ENCODE measurements at places on chromosomes 12 and 14. TPM values are rescaled to one million over a fixed set of nuclear protein-coding genes. Genes with fewer than 3 reads are reported as not detected.
A peak's percentile ranks its signal among the peaks of the same experiment; 100 is the strongest.

DNA sequence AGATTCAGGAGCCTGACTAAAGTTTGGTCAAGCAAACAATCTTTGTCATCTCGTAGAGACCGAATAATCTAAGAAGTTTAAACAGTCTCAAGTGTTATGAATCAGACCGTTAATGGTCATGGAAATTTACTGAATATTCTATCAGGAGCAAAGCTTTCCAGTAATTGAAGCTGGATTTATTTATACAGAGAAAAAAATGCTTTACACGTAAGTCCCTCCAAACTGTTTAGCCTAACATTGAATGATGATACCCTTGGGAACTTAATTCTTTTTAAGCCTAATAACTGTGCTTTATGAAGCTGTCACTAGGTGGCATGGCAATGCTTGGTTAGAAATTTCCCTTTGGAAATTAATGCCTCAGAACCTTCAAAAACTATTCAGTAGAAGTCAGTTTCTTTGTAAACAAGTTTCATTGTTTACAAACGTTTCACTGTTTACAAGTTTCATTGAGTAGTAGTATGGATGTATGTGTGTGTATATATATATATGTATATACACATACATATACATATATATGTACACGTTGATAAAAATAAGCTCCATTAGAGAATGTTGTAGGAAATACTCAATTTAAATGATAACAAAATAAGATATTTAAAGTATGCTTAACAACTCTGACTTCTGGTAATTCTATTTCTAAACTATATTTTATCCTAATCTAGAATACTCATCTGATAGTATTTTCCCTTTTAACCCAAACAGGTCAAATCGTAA, 32.1 kb downstream of the DEPDC4 start:
- H3K27ac ChIP-seq: no peak overlapping the region
- no peaks in the 10 kb centered on the region for H3K27me3 ChIP-seq
- no peaks in the 10 kb centered on the region for H3K36me3 ChIP-seq
- H3K4me3 ChIP-seq: no peak overlapping the region

GRCh38 chr12:108596854-108597558, 878 bp downstream of the TMEM119 start:
- H3K27ac ChIP-seq: no peak overlapping the region
- DNase-seq: no peak

Gene PTPRB
- polyA plus RNA-seq: 7.2 TPM

Gene NKX2-1
- polyA plus RNA-seq: not detected

Gene C14orf180
- 0.22 TPM for polyA plus RNA-seq

DNA sequence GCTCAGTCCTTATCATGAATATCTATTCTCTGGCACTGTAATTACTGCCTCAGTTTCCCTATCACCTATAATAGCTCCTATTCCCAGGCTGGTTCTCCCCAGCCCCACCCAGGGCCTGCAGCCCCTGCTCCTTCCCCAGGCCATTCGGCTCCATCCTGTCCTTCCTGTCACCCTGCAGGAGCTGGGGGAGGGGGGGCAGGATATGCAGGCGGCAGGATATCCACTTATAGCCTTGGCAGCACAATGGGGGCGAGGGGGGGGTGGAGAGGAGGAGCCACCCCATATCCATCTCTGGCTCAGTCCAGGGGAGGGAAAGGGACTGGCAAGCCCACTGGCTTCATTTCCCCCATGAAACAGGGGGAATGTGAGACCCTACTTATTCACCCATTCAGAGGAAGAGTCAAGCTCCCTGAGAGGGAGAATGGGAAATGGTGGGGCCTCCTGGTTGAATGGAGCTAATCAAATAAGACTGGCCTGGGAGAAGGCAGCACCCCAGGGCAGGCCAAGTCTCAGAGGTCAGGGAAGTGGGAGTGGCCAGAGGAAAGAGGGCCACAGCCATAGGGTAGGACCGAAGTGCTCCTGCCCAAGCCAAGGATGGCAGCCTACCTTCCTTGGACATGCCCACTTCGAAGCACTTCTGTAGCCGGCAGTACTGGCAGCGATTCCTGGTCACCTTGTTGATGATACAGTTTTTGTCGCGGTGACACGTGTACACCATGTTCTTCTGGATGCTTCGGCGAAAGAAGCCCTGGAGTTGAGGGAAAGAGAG, 7.8 kb upstream of the ITGB7 start:
- no peaks in the 10 kb centered on the region for H3K27me3 ChIP-seq
- peaks cover 35% of the 10 kb centered on the region for H3K36me3 ChIP-seq
- no peak for DNase-seq
- peaks cover 34% of the 10 kb centered on the region for H3K4me1 ChIP-seq

DNA sequence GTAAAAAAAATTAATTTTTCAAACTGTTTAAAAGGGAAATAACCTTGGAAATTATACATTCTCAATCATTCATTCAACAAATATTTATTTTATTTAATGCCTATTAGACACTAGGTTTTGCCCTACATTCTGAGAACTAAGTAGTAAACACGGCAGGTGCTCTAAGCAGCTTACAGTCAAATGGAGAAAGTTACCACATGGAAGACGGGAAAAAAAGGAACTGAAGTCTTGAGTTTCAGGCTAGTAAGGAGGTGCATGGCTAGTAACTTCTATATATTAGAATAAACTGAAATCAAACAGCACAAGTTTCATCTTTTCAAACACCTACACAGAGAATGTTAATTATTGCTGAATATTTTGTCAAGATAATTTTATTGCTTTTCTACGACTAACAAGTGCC, 52.9 kb downstream of the C12orf42 start:
- no peaks in the 10 kb centered on the region for H3K27me3 ChIP-seq
- H3K4me1 ChIP-seq: no peaks in the 10 kb centered on the region
- no peak for DNase-seq

GRCh38 chr14:103568952-103569351, 6.2 kb downstream of the COA8 start:
- no peak overlapping the region for H3K27ac ChIP-seq
- no peak for DNase-seq
- H3K36me3 ChIP-seq: peaks cover 20% of the 10 kb centered on the region
- no peak overlapping the region for H3K4me3 ChIP-seq

GRCh38 chr12:19198272-19198671, 68.7 kb downstream of the PLEKHA5 start:
- H3K27ac ChIP-seq: no peak overlapping the region
- H3K27me3 ChIP-seq: no peaks in the 10 kb centered on the region
- H3K4me3 ChIP-seq: no peak overlapping the region
- H3K36me3 ChIP-seq: no peaks in the 10 kb centered on the region
- H3K4me1 ChIP-seq: no peaks in the 10 kb centered on the region

Gene KRT5
- 1.8 TPM for polyA plus RNA-seq

DNA sequence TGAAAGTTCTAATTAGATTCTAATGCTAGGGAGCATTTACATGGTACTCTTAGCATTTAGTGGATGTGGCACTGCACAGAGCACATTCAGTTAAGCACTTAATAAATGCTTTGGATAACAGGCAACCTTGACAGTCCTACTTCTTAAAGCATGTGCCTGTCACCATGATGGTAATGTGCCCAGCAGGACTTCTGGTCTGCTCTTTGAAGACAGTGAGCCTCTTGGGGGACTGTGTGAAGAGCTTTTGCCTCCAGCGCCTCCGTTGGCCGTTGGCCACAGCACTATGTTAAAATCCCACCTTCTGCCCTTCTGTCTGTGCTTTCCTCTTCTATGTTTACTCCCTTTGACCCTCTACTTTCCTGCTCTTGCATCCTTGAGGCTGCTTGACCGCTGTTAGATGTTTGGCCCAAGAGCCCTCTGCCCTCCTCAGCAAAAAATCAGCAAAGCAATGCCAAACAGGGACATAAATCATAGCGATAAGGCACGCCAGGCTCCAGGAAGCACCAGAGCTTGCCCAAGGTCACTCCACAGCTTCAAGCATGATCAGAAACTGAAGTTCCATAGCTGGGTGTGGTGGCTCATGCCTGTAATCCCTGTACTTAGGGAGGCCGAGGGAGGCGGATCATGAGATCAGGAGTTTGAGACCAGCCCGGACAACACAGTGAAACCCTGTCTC, 8.3 kb downstream of the CDKL1 start:
- no peaks in the 10 kb centered on the region for H3K36me3 ChIP-seq
- H3K4me1 ChIP-seq: peaks cover 27% of the 10 kb centered on the region
- DNase-seq: peak; percentile 91

- no peaks in the 10 kb centered on the region for H3K36me3 ChIP-seq
- H3K4me1 ChIP-seq: peaks cover 37% of the 10 kb centered on the region
These were observed 138.8 kb downstream of the CALM1 start for GRCh38 chr14:90535556-90536090.

Data from large intestine (tissue), 12 donors.